ENCODE measurements at places on chromosomes 4 and X.

GRCh38 chr4:36325499-36325898 is 44.1 kb downstream of the DTHD1 start:
- peak; percentile 92 for DNase-seq

DNA sequence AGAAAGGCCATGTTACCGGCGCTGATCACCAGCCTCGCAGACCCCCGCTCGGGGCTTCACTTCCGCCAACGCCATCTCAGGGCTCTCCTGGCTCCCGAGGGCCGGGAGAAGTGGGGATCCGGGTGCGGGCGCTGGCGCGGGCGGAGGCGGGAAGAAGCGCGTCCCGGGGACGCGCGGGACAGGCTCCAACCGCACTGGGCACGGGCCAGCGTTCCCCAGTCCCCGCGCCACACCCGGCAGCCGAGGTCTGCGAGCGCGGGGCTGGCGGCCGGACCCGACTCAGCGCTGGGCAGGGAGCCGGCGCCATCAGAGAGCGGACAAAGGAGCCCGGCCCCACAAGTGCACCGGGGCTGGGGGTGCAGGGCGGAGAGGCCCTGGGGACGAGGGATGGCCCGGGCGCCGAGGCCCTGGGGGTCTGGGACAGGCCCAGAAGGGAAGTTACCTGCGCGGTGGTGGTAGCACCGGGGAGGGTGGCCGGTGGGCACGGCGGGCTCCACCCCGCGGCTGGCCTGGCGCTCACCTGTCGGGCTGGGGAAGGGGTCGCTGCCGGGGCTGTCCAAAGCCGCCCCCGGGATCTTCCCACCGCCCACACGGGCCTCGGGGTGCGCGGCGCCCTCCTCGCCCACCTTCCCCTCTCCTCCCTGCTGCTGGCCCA is 449 bp downstream of the CTPS2 start:
- DNase-seq: no peak

- no peak for DNase-seq
Observed at GRCh38 chr4:121674696-121675095, 22.1 kb downstream of the ANXA5 start.

GRCh38 chr4:40744218-40744617 is 5.5 kb upstream of the NSUN7 start:
- DNase-seq: no peak

GRCh38 chrX:43962636-43963035 is 10.6 kb downstream of the NDP start:
- no peak for DNase-seq

GRCh38 chrX:20531667-20532066 is 265.0 kb upstream of the RPS6KA3 start:
- peak; percentile 54 for DNase-seq

DNA sequence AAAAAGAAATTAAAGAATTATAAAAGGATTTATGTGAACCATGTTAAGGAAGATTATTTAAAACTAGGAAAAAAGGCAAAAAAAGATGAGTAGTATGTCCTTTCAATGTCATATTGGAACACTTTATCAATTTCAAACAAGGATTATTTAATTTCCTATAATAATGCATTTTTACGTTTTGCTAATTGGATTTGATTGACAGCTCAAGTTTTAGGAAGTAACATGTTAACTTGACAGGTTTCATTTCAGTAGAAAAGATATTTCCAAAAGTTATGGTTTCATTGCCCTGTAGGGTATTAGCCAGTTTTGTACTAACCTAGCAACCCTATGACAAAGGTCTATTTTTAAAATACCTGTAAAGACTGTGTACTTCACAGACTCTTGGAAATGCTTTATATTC is 379.6 kb upstream of the ZFP42 start:
- DNase-seq: no peak

DNA sequence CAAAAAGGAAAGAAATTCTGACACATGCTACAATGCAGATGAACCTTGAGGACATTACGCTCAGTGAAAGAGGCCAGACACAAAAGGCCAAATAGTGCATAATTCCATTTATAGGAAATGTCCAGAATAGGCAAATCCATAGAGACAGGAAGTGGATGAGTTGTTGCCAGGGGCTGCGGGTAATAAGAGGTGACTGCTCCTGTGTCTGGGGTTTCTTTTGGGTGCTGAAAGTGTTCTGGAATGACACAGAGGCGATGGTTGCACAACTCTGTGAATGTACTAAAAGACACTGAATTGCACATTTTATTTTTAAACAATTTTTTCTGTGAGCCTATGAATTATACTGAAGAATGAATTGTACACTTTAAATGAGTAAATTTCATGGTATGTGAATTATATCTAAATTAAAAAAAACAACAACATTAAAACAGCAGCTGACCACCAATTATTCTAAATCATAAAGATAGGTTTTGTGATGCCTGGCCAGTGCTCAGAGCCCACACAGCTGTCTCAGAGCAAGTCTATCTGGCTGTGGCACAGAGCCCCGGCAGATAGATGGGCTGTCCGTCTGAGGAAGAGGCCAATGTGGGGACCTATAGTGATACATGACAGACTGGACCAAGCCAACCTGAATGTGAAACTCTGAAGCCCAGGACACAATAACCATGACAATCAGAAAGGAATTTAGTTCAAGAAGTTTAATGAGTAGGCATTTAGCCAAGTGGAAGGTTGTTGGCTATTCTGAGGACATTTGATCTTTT is 23.5 kb upstream of the IRAK1 start:
- peak; percentile 79 for DNase-seq

- no peak for DNase-seq
Observed at GRCh38 chr4:83728191-83728590, 192.3 kb downstream of the GPAT3 start.

DNA sequence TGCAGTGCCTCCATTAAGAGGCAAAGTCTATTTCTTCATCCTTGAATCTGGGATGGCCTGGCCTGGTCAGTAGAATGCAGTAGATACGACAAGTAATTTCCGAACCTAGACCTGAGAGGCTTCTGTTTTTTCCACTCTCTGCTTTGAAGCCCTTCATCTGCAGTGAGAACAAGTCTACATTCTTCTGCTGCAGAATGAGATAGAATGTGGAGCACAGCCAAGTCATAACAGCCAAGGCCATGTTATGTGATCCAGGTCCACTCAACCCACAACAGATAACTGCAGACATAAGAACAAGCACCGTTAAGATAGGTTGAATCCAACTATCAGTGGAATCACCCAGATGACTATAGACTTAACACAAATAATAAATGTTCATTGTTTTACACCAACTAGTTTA is 1297.7 kb downstream of the C4orf33 start:
- no peak for DNase-seq

Data from inflammatory macrophage treated with lipopolysaccharide for 4 hours (primary cell).